NCI-H1092 treated with DMSO at 0.1 percent for 48 hours (cell line): ENCODE measurements at places on chromosomes 7 and 10.

DNA sequence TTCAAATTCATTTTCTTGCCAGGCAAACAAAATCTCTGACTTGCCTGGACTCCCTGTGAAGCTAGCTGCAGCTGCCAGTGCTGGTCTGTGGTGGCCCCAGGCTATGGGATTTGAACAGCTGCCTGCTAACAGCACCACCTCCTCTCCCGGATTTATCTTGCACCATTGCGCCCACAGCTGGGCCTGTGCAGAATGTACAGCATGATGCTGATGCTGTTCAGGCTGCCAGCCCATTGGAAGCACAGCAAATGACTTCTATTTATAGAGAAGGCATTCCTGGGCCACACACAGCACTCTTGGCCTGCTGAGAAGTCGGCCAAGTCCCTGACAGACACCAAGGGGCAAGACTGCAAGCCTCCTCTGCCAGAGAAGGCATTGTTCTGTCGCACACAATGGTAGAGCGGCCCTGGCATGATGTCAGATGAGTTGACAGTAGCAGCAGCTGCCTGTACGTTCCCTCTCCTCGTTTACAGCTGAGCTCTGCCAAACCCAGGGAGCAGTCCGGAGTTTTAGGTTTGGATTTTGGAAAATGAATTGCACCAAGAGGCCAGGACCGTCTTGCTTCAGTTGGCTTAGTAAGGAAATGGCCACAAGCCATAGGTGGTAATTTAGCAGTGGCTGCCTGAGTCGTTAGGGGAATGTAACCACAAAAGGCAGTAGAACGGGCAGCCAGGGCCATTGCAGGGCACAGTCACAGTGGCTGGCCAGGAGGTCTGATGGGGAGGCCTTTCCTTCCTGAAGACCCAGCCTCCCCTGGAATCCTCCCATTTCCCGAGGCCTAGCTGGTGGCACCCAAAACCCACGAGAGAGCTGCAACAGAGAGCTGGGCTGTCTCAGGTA is 38.5 kb downstream of the MTURN start:
- DNase-seq: peak; percentile 97

- peak; percentile 32 for DNase-seq
These were observed 384 bp downstream of the DCLRE1C start for GRCh38 chr10:14953424-14954000.

DNA sequence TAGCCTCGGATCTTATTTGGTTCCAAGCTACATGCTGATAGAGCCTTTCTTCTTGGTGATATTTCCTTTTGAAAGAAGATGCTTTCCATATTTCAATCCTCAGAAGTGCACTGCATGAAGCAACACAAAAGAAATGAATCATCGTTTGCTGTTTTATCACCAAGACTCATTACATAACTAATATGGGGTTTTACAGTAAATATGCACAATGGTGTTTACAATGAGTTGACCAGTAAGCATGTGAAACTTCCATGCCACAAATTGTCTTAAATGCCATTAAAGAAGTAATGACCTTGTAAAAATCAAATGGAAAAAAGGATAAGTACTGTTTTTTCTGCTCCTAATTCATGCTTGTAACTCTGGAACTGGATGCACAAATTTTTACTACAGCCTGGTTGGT is 1017.0 kb upstream of the GHITM start:
- no peak for DNase-seq

GRCh38 chr10:101405001-101405400 is 51.0 kb downstream of the BTRC start:
- no peak for DNase-seq

DNA sequence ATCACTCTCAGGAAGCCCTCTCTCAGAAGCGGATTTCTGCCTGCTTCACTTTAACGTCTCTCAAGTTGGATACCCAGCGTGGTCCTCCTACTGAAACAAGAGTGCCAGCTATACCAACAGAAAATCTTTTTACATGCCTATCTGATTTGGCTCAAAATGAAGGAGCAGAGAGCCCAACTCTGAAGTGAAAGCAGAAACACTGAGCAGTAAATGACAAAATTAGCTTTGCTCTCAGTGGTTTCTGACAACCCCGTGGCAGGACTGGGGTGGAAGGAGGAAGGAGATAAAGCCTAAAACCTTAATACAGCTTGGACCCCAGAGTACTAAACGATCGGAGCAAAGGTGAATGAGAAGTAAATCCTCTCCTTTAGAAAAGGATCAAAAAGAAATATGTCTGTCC is 25.1 kb upstream of the GPR37 start:
- no peak for DNase-seq

GRCh38 chr10:50604809-50605208 is 18.9 kb downstream of the SGMS1 start:
- DNase-seq: no peak

GRCh38 chr10:88861036-88861435 is 9.4 kb upstream of the ANKRD22 start:
- no peak for DNase-seq

- peak; percentile 48 for DNase-seq
These were observed 57.7 kb downstream of the SLIT1 start for GRCh38 chr10:97128039-97128492.

DNA sequence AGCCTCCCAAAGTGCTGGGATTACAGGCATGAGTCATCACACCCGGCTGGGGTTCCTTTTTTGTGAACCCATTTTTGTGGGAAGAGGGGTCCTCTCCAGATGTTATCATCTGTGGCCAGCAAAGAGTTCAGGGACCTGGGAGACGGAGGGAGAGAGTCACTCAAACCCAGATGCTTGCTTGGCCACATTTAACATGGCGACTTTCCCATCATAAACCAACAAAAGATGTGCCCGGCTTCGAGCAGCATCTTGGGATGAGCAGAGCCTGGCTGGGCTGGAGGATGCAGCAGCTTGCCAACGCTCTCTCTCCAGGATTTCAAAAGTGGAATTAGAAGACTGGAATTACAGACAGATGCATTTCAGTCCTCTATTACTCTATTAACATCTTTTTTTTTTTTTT is 19.1 kb upstream of the HABP2 start:
- DNase-seq: no peak

GRCh38 chr10:129864601-129865126 is 99.4 kb downstream of the EBF3 start:
- no peak for DNase-seq

DNA sequence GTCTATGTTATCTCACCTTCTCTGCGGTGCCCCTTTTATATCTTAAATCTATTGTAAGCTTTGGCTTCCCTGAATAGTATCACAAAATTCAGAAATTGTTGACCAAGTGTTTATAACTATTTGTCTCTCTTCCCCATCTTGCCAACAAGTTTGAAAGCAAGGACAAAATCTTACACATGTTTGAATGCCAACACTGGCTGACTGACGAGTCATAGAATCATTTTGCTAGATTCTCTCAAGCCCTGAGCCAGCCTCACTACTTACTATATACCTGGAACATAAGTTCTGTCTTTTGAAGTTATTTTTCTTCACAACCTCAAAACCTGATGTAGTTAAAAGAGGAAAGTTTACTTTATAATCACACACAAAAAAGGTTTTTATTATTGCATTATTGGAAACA is 700.7 kb downstream of the PHTF2 start:
- no peak for DNase-seq

- DNase-seq: no peak
These were observed 39.7 kb upstream of the MTPN start for GRCh38 chr7:136016649-136017395.

GRCh38 chr10:21978191-21978862 is 25.2 kb downstream of the DNAJC1 start:
- DNase-seq: peak; percentile 5

DNA sequence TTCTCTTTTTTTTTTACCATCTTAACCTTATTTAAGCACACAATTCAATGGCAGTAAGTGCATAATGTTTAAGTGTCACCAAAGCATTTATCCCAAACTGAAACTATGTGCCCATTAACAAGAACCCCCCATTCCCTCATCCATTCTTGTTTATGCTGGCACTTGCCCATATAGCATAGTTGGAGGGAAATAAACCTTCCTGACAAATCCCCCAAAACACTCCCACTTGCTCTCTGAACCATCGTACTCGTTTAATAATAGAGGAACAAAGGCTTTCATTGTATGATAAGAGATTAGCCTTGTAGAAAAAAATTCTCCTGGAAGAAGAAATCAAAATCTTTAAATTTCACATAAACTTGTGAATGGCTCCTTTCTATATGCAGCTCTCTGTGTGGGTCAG is 26.4 kb upstream of the KCNMA1 start:
- no peak for DNase-seq

GRCh38 chr7:4667776-4668509 is 14.2 kb upstream of the FOXK1 start:
- DNase-seq: no peak

DNA sequence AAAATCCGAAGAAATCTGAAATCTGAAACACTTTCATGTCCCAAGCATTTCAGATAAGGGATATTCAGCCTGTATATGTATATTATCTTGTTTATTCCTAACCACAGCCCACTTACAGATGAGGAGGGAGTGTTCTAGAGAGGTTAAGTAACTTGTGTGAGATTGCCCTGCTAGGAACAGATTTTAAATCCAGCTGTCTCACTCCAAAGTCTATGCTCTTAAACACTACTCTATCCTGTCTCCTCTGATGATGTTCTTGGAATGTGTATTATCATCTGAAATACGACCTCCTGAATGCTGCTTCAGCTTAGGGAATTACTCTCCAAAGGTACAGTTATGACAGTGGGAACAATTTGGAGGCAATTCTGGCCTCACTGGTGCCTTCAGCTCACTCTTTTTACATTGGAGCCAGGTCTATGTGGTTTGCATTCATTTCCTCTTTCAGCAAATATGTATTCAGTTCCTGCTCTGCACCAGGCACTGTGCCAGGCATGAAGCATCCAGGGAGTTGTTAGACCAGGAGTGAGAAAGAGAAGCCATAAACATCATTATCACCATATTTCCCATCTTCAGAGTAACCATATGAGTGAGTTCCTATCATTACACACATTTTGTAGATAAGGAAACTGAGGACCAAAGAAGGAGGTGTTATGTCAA is 70.2 kb downstream of the NOC3L start:
- DNase-seq: peak; percentile 6

DNA sequence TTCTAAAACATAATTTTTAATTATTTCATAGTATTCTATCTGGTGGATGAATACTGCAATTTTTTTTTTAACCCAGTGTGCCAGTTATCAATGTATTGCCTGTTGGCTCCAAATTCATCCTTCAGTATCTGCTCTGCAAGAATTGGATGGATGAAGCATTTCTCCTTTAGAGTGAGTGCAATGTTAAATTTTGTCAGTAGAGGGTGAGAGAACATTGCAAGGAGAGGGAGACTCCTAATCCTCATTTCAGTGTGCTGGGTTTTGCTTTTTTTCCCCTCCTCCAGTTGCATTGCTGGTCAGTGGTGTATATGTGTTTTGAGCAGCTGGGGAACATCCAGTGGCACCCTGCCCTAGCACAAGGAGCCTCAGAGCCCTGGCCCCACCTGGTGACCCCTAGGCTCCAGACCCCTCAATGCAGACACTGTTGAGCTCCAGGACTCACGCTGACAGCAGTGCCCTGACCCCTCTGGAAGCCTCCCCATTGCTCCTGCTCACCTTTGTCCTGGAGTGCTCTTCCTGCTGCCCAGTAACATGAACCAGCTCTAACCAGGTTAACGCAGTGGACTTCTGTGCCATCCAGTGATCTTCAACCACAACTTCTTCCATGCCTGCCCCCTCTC is 199.4 kb downstream of the USP6NL start:
- DNase-seq: peak; percentile 2

DNA sequence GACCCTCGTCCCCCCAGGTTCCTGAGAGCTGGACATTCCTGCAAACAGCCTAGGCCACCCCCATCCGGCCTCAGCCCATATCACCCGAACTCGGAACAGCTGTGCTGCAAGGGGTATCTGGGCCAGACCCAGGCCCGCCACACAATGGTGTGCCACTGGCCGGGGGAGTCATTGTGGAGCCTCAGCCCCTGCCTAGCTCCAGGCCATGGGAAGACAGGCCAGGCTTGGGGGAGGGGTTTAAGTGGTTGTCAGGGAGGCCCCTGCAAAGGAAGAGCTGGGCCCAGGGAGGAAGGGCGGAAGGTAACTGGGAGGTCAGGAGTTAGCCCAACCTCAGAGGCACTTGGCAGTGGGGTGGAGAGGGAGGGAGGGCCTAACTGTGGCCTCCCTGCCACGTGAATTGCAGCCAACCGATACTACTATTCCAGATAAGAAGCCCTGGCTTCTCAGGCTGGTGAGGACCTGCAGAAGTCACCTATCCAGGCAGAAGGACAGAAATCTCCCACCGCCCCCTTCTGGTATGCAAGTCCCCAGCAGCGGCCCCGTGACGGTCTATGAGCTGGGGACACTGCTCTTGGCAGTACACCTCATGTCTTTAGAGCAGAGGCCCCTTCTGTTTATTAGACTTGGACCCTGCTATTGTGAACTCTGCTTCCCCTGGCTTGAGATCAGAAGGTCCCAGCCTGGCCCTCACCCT is 26.8 kb downstream of the VSIR start:
- DNase-seq: no peak

GRCh38 chr10:13054844-13055243 is 45.1 kb upstream of the OPTN start:
- no peak for DNase-seq

DNA sequence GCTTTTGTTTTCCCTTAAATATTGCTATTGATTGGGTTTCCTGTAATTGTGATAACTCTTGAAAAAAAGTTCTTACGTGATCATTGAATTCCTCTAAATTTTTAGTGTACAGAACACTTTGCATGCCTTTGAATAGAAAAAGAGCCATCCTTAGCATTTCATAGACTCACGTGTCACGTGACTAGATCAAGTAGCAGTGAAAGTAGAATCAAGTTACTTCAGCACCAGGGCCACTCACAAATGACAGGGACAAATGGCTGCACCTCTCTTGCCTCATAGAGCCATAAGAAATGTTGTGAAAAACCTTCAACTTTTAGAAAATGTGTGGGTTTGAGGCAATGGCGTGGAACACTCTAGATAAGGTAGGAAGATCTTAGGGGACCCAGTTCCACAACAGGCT is 203.8 kb downstream of the ZEB1 start:
- DNase-seq: no peak

DNA sequence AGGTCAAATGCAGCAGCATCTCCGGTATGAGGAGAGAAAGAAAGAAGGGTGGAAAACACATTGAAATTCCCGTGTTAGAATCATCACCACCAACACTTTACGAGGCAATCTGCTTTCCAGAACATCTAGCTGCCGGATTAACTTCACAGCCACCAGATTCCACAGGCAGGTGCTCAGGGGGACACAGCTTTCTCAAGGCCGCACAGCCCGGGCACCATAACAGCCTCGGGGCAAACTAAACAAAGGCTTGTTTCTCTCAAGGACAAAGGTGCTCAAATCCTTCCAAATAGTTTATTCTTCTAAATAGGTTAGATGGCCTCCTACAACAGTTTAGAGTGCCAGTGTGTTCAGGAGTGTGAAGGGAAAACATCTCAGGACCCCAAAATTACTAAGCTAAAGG is 156.3 kb downstream of the DIP2C start:
- no peak for DNase-seq

DNA sequence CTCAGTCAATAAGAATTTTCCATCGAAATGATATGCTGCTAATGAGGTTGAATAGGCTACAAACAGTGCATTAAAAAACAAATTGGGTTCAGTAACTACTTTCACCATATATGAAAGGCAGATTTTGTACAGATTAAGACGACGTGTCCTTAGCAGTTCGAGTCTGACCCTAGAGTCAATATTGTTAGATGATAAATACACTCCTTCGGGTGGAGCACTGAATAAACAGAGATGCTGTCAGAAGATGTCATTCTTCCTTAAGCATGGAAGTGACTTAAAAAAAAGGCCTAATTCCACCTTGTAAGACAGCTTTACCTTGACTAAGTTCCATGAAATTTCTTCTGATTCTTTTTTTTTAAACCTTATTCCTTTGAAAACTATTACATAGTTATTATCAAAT is 5.8 kb upstream of the AGR2 start:
- no peak for DNase-seq
